Renal pelvis (tissue), 12 donors: ENCODE measurements at places on chromosomes 4 and X. TPM values are rescaled to one million over a fixed set of nuclear protein-coding genes. Genes with fewer than 3 reads are reported as not detected.

SHROOM2 gene
- 19.8 TPM for polyA plus RNA-seq

- no peak for DNase-seq
These were observed 5.4 kb downstream of the RAB9A start for GRCh38 chrX:13694359-13694758.

BTC gene
- 5.6 TPM for polyA plus RNA-seq

SOX3 gene
- not detected for polyA plus RNA-seq

DNA sequence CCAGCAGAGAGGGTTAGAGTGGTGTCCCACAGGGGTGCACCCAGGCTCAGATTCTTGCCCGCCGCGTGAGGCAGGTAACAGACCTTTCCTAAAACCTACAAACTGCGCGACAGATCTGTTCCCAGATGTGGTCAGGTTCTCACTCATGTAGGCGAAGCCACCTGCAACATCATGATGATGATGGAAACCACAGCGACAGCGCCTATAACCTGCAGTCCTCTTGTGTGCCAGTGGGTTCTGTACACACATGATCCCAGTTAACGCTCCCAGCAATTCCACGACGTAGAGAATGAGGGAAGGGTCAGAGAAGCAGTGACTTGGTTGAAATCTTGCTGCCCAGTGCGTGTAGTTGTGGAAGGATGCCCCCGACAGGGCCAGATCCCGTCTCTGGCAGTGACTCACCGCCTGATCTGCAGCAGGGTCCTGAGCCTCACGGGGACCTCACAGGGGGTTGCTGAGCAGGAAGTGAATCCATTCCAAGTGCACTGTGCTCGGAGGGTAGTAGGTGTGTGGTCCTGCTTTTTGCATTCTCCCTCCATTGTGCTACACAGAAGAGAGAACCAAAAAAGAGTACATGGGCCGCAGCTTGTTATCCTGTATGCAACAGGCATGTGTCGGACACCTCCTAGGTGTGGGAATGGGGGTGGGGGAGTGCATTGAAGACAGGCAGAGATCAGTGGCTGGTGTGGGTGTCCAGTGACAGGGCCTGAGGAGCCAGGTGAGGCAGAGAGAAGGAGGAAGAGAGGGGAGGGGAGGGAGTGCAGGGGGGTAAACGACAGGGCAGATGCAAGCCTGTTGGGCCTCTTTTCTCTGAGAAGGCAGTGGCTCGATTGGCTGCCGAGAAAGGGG, 66.6 kb downstream of the MTMR1 start:
- no peak for DNase-seq

DNA sequence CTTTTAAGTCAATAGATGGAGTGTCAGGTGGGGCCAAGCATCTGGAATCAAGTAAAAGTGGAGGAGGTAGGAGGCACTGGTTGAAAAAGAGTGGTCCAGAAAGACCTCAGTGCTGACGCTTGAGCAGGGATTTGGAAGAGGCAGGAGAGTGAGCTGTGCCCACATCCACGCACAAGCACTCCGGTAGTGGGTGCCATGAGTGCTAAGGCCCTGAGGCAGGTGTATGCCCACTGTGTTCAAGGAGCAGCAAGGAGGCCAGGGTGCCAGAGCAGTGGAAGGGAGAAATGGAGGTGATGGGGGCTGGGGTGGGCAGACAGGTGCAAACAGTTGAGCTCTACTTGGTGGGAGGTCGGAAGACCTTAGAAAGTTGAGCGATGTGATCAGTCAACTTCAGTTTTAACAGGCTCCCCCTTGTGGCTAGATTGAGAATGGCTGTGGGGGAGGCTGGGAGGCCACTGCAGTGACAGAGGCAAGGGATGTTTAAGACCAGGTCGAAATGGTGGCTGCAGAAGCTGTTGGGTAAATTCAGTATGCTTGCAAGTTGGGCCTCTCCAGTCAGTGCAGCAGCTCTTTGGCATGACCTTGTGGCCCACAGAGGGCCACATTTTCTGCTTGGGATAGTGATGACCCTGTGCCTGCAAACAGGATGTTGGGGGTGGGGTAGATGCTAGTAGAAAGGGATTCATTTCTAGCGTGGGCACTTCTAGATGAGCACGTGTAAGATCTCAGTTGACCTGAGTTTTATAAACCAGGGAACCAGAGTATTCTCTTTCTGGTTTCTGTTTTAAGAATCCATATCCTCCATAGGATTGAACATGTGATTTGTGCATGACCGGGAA, 12.7 kb downstream of the TKTL1 start:
- DNase-seq, result peak; percentile 26

DNA sequence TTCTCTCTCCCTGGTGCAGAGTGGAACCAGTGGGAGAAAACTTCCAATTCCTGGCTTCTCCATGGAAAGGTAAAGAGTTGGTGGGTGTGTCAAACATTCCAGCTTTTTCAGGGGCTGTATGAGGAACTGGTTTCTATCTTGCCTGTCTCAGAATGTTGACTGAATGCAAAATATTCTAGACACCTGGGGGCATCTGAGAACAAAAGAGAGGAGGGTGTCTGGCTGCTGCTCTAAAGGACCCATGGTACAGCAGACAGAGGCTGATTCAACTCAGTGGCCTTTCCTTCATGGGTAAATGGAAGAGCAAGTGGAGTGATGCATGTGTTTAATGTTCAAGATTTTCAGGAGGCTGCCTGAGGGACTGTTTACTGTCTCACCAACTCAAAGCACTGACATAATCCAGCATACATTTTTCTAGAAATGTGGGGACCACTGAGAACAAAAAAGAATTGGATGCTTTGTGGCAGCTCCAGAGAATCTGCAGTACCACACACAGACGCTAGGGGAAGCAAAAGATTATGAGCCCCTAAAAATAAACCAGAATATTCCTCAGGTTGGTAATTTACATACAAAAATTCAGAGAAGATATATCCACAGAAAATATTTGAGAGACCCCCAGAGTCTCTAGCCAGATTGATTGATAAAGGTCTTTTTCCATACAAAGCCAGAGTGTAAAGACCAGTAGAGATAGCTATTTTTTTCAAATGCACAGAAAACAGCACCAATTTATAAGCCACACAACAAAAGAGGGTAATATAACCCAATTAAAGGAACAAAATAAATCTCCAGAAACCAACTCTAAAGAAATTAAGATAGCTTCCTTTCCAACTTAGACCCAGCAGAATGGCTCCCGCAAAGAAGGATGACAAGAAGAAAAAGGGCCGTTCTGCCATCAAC, 48.0 kb upstream of the STARD8 start:
- DNase-seq, result no peak

DNA sequence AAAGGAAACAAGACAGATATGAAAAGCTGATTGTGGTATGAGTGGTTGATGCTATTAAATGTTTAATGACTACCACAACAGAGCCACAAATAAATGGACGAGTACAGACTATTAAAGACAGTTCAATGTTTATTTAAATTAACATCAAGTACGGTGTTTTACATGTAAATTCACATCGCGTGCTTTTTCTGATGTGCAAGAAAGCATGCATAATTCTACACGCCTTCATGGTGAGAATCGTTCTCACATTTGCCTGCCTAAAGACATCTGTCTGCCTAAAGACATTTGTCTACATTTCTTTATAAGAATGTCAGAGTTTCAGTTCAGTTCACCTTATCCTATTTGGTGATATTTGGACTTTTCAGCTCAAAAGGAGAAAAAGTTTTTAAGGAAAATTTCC, 7.3 kb upstream of the GPR143 start:
- DNase-seq, result no peak

DNA sequence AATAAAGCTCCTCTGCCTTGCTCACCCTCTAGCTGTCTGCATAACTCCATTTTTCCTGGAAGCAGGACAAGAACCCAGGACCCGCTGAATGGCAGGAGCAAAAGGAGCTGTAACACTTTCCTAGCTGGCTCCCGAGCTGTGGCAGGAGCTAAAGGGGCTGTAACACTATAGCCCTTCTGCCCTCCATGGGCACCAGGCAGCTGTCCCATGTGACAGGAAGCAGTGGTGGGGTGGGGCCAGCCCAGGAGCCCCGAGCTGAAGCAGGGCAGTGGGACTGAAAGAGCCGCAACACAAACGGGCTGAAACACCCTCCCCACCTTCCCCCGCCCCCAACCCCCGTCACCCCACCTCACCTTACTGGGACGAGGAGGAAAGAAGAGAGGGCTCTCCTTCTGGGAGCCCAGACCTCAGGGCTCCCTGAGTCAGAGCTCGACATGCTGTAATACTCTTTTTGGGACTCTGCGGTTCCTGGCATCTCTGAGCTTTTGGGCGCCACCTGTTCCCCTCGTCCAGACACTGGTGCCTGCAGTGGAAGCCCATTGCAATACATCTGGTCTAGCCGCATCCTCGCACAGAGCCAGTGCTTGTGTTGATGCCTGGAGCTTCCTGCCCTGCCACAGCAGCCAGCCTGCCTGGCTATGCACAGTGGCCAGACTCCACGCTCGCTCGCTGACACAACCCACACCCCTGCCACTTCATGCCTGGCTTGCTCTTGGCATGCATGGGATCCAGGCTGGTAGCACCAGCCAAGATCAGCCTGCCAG, 39.4 kb downstream of the PPM1K start:
- no peak for DNase-seq

GRCh38 chr4:165634766-165635165, 238.3 kb upstream of the TLL1 start:
- DNase-seq, result no peak

DNA sequence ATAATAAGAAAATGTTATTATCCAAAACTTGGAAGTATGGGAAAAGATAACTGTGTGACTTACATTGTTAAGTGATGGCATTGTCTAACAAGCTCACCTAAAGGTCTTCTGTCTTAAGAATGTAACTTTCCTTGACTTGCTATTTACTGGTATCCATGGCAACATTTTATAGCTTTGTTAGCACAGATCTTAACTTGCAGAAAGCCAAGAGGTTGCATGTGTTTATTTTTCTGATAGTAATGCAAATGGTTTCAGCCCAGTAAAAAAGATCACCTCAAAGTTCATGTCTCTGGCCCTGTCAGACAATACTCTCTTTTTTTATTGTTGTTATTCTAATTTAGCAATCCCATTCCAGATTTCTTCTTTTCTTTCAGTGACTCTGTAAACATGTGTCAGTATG, 425.3 kb downstream of the SPRY1 start:
- peak; percentile 43 for DNase-seq

- no peak for DNase-seq
These were observed 58.2 kb upstream of the C4orf50 start for GRCh38 chr4:6076391-6076790.

DNA sequence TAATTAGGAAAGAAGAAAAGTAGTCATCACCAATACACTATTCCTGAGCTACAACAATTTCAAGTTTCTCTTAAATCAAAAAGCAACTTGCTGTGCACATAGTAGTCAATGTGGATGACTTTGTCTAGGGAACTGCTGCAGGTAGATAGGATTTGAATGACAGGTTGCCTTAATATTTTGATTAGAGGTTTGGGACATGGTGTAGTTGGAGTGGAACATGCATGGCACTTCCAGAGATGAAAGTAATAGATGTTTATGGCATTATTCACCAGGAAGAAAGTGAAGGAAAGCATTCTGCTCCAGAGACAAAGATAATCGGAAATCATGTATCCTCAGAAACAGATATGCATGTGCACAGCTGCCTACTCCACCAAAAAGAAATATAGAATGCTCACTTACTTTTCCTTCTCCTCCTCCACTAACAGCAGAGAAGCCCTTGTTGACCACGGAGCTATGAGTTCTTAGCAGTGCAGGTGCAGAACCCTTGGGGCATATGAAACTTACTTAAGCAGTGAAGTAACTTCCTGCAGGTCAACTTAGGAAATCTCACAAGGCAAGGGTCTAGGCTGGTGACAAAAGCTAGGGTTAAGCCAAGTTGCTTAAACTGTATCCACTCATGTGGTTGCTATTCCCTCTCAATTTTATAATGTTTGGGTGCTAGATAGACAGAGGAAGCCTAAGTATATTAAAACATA, 390.8 kb downstream of the HNRNPD start:
- DNase-seq, result no peak

DNA sequence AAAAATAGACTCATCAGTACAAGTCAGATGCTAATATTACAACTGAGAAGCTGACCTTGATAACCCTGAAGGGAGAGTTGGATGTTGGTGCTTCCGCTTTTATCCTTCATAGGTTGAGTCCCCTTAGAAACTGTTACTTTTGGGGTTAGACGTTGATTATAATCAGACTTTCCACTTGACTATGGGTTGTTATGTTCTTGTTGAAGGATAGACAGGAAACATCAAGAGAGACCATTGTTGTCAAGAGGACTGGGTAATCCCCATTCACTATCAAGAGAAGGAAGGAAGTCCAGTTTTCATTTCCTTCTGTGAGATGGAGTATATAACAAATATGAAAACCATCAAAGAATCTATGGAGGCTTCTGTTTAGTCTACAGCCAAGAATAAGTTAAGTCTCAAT, 229.9 kb upstream of the AFF2 start:
- DNase-seq, result no peak

RPS6KA6 gene
- 18.1 TPM for polyA plus RNA-seq

DNA sequence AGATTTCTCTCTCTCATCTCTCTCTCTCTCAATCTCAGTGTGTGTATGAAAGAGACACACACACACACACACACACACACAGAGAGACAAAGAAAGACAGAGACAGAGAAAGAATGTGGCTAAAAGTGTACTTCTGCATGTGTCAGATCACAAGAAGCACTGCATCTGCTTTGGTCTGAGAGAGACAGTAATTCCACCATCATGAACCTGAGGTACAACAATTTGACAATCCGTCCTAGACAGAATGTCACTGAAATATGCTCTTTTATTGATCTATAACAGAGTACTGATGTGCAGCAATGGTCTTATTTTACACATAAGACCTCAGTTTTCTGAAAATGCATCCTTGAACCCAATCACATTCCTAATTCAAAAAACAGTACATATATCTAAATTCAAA, 576.2 kb upstream of the SMIM31 start:
- no peak for DNase-seq

GRCh38 chrX:63250253-63250868, 100.8 kb downstream of the SPIN4 start:
- peak; percentile 69 for DNase-seq

RAB33A gene
- 0.59 TPM for polyA plus RNA-seq

CFP gene
- 1.7 TPM for polyA plus RNA-seq

- no peak for DNase-seq
These were observed 232.8 kb downstream of the PDGFC start for GRCh38 chr4:156738766-156739165.

DNA sequence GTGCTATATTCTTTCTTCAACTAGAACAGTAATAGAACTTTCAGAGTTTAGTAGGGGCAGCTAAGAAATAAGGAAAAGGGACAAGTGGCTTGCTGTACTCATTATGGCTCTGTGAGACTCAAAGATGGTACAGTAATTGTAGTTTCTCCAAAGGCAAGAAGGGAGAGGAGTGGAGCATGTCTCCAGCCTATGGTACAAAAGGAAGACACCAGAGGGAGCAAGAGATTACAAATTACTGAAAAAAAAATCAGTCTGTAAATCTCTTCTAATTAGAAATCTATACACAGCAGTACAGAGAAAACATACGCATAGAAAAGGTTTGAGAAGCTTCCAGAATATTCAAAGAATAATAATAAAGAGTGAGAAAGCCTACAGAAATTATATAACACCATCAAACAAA, 61.4 kb downstream of the KLHL4 start:
- DNase-seq, result no peak

PGAM4 gene
- 0.11 TPM for polyA plus RNA-seq

PTPN13 gene
- 116 TPM for polyA plus RNA-seq

GRCh38 chrX:42544883-42545282, 233.1 kb downstream of the PPP1R2C start:
- DNase-seq, result no peak

- DNase-seq, result peak; percentile 80
These were observed 65.7 kb upstream of the MAP9 start for GRCh38 chr4:155442267-155443105.
